Left ventricle myocardium inferior (tissue), 1 donor: ENCODE measurements at places on chromosomes 5 and 9. TPM values are rescaled to one million over a fixed set of nuclear protein-coding genes. Genes with fewer than 3 reads are reported as not detected.
A peak's percentile ranks its signal among the peaks of the same experiment; 100 is the strongest.

DNA sequence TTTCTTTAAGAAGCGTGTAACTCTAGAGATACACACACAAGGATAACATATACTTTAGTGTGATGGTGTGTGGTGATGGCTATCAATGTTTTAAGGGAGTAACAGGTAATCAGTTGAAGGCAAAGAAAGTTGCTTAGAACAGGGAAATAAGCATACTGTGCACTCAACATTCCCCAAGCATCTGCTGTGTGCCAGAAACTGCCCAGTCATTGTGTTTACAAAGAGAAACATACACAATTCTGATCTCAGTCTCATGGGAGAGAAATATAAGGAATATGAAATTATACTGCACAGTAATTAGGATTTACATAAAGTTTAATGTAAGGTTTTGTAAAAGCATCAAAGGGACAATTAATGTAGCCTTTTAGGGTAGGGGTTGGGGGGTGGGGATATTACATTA lies 224.1 kb upstream of the TYRP1 start:
- no peak for DNase-seq

DNA sequence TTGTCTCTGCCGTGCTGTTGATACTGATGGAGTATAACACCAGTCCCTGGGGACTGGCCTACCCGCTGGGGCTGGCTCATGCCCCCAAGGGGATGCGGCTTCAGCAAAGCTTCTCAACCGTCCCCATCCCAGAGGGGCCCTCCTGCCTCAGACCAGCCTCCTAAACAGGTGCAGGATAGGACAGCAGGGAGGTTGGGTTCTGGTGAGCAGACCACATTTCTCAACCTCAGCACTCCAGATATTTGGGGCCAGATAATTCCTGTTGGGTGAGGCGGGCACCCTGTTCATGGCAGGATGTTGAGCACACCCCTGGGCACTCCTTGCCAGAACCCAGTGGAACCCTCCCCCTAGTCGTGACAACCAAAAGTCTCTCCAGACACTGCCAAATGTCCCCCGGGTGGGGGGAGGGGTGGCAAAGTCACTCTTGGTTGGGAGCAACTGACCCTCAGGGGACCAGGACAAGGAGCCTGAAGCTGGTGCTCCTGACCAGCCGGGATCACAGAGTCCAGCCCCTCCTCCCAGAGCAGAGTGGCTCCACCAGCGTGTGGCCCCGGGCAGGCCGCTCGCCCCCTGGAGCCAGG lies 107.8 kb downstream of the ZNF354C start:
- no peak for DNase-seq

- DNase-seq: no peak
These were observed 121.1 kb downstream of the BOD1 start for GRCh38 chr5:173495225-173495904.

- no peak for DNase-seq
These were observed 33.7 kb downstream of the USP20 start for GRCh38 chr9:129868872-129869486.

GRCh38 chr5:172345881-172346280 lies 62.3 kb upstream of the UBTD2 start:
- no peak for DNase-seq

DNA sequence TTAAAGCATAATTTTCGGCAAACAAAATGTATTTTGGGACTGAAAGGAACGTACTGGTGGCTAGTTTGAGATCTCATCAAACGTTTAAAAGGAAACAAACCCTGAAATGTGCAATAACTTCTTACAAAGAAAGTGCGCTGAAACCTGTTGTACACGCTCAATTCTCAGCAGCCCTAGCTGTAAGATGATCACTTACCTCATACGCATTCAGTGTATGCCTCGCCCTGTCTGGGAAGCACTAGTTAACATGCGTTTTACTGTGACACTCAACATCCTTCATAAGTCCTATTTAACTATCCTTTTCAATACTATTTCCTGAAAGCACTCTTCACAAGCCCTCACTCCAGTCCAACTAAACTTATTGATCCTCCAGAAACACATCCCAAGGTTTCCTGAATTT lies 485.0 kb upstream of the EDIL3 start:
- DNase-seq: no peak

- no peak for DNase-seq
These were observed 10.0 kb upstream of the SLCO4C1 start for GRCh38 chr5:102306121-102306520.

Gene C9orf57
- not detected for total RNA-seq

- no peak for DNase-seq
These were observed 61.8 kb downstream of the PRKACG start for GRCh38 chr9:68951879-68952659.

Gene PPP3R2
- not detected for total RNA-seq

DNA sequence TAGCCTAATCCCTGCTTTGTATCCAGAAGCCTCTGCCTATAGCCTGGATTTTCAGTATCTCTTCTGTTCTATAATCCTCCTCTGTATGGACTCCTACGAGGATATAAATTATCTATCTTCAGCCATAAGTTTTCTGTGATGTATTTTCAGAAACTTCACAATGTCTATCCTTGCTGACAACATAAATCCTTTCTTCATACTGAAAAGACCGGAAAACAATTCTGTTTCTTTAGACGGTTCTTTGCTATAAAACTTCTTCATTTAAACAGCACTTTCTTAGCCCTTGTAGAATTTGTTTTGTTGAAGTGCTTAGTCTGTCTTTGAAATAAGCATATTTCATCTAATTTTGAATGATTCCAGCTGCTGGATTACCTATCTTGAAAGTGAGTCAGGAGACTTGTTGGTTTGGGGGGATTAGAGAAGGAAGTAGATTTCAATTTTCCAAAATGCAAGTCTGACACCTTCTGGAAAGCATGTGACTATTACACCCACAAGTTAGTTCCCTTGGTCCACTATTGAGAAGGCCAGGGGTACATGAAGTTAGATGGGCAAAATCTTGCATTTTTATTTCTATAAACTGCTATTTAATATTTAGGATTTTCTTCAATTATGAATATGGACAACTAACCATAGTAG lies 96.3 kb upstream of the RANBP3L start:
- DNase-seq: no peak

DNA sequence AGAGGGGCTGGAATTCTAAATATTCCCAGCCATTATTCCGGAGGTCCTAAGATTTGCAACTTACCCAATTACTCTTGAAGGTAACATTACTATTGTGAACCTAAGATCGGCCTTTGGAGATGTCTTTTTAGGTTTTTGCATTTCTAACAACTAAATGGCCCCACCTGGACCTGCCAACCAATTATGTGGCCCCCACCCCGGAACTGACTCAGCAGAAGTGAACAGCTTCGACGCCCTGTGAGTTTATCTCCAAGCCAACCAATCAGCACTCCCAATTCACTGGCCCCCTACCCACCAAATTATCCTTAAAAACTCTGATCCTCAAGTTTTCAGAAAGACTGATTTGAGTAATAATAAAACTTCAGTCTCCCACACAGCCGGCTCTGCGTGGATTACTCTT lies 62.9 kb downstream of the NEURL1B start:
- DNase-seq: no peak

Gene GRXCR2
- total RNA-seq: 1.1 TPM

GRCh38 chr5:377326-377981 lies 55.9 kb downstream of the AHRR start:
- no peak for DNase-seq

DNA sequence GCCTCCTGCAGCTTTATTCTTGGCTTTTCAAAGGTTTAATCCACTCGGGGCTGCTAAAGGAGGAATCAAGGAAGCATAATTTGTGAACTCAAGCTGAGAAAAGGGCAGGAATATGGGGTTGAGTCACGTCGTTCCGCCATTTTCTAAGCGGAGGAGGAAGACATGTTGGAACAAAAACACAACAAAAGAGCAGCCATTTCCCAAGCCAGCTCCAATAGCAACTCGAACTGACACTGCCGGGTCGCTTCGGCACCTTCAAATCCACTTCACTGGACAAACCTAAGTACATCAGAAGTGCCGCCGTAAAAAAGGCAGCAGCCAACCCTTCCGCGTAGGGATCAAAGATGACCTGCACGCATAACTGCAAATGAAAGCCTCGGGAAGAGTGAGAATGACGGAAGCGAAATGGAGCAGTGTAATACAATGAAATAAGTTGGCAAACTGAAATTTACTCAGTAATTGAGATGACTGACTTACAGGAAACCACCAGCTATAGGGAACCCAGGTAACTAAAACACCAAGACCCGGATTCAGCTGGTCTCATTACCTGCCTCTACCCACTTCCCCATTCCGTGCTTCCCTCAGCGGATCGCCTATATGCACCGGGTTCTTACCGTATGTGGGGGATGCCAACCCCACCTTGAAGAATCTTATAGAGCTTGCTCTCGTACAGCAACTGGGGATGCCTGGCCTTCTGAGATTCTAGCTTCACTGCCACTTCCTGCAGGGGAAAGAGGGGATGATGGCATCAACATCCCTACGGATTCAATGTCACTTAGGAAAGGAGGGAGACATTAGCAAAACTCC lies 1.6 kb downstream of the CSNK1A1 start:
- DNase-seq: no peak

DNA sequence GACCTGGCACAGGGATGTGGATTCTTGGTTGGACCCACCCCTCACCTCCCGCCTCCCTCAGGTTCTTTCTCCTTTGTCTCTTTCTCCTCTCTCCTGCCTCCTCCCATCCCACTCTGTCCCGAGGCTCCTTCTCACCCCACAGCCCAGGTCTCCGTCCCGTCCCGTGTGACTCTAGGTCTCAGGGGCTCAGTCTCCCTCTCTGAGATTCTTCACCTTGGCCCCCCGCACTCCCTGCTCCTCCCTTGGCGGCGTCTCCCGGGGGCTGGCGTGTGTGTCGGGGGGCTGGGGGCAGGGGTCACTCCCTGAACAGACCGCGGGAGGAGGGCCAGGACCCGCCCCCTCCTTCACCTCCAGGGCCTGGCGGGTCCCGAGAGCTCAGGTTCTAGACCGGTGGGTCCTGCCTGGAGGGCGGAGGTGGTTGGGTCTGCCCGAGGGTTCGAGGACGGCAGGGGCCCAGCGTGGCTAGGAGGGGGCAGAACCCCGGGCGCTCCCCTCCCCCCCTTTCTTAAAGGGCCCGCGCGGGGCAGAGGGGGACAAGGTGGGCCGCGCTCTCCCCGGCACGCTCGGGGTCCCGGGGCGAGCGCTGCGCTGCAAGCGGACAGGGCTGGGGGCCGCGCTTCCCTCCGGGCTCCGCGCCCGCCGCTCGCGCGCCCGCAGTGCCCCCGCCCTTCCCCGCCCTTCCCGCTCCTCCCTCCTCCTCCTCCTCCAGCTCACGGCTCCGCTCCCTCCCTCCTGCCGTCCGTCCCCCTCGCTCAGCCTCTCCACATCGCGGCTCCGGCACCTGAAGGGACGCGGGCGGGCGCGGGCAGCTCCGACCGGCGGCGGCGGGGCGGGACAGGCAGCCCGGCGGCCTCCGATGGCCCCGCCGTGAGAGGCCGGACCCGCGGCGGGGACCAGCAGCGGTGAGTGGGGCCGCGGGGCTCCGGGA lies at the start of gene PSD2:
PSD2 (plus strand) TSS at position 735 of the 928 bp plus-strand sequence. CDS start 13,633 bp downstream, outside the sequence.
- DNase-seq: peak; percentile 22

Gene CCL28
- total RNA-seq: 0.60 TPM

Gene KCTD16
- 0.08 TPM for total RNA-seq

Gene SYK
- 5.4 TPM for total RNA-seq

DNA sequence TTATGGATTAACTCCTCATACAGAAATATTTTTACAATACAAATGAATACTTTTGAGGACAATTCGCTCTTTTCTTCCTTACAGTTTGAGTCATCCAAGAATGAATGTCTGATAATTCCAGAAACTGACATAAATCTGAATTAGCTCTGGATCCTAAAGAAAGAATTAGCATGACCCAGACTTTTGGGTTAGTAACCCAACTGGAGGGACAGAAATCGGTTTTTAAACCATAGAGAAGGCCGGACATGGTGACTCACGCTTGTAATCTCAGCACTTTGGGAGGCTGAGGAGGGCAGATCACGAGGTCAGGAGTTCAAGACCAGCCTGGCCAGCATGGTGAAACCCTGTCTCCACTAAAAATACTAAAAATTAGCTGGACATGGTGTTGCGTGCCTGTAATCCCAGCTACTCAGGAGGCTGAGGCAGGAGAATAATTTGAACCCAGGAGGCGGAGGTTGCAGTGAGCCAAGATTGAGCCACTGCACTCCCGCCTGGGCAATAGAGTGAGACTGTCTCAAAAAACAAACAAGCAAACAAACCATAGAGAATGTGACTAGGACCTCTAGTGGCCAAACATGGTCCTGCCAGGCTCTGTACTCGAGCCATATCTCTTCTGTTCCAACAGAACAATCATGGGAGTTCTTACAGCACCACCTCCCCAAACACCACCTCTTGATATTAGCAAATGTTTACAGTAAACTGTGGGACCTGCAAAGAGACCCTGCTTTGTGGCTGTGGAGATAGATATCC lies 44.8 kb downstream of the LURAP1L start:
- DNase-seq: no peak

GRCh38 chr9:26807161-26807560 lies 85.4 kb downstream of the CAAP1 start:
- DNase-seq: no peak

GRCh38 chr9:102178811-102179210 lies 440.4 kb upstream of the GRIN3A start:
- no peak for DNase-seq

DNA sequence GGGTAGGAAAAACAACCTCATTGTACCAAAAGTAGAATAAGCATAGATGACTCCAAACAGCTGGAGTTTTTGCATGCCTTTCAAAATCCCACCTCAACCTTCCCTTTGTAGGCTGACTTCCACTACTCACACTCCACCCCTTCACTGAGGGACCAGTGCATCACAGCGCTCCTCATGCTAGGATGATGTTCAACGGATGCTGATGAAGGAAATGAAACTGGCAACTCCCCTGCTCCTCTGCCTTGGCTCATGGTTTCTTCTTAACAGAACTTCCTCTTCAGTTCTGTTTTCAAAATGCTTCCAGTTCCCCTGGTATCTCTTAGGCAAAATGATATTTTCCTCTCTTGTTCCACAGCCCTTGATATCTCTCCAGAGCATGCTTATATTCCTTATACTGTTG lies 29.0 kb downstream of the LIFR start:
- no peak for DNase-seq

- DNase-seq: no peak
These were observed 10.8 kb upstream of the ARSI start for GRCh38 chr5:150313501-150313900.

Gene TCOF1
- total RNA-seq: 19.3 TPM

GRCh38 chr5:159091596-159092331 lies 8.0 kb downstream of the EBF1 start:
- DNase-seq: no peak

Gene C6
- total RNA-seq: 89.5 TPM

DNA sequence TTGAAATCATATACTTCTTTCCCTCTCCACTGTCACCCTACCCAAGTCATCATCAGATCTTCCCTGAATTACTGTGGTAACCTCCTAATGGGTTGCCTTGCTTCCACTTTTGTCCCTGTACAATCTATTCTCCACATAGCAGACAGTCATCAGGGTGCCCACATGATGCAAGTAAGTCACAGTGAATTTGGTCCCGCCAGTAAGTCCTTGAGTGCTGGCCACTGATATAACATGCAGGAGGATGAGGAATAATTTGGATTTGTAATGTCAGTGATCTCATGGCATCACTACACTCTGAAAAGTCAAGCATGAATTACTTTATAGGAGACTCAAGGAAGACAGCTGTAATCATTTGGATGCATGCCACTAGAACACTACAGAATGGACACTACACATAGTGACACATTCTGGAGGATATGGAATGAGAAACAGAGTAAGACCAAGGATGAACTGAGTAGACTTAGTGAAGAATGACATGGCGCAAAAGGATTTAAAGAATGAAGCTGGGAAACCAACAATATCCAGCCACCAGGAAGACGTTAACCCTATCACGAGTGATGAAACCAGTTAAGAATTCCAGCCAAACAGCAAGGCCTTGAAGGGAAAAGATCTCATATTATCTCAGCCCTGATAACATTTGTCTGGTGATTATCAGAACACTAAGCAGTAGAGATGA lies 28.6 kb downstream of the MARCHF3 start:
- DNase-seq: no peak
